ENCODE measurements at places on chromosomes 1 and 21. TPM values are rescaled to one million over a fixed set of nuclear protein-coding genes. Genes with fewer than 3 reads are reported as not detected.

- H3K4me3 ChIP-seq: peak overlapping the region; percentile 92
- H3K27me3 ChIP-seq: no peaks in the 10 kb centered on the region
- peaks cover 11% of the 10 kb centered on the region for H3K36me3 ChIP-seq
- H3K4me1 ChIP-seq: peaks cover 43% of the 10 kb centered on the region
- peak; percentile 25 for DNase-seq
Measured at GRCh38 chr1:159925719-159926078, 392 bp upstream of the TAGLN2 start.

Gene TEX38
- not detected for total RNA-seq

DNA sequence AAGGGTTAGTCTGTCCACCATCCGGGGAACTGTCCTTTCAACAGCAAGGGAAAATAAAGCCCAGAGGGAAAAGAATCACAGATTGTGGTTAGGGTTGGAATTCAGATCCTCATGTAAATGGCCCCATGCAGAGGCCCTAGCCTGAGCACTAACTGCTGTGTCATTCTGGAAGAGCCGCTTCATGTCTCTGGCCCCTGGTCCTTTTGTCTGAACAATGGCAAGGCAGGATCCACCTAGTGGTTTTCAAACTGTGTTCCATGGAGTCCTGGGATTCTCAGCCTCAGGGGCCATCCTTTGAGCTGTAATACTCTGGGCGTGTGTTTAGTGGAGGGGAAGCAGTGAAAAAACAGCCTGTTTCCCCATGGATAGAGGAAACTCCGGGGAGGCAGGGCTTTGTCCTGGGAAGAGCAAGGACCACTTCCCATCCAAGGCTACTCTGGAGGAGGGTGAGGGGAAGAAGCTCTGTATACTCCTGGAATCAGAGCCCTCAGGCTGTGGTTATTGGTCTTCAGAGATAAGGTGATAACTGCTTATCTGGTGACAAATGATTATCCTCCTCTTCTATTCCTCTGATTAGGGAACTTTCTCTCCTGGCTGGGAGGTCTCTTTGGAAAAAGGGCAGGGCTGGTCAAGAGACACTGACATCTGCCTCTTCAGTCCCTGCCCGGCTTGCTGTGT, 19.2 kb downstream of the PAX7 start:
- H3K27me3 ChIP-seq: peaks cover 34% of the 10 kb centered on the region
- peaks cover 8% of the 10 kb centered on the region for H3K4me1 ChIP-seq
- no peak for DNase-seq
- no peak overlapping the region for H3K4me3 ChIP-seq
- H3K27ac ChIP-seq: no peak overlapping the region

DNA sequence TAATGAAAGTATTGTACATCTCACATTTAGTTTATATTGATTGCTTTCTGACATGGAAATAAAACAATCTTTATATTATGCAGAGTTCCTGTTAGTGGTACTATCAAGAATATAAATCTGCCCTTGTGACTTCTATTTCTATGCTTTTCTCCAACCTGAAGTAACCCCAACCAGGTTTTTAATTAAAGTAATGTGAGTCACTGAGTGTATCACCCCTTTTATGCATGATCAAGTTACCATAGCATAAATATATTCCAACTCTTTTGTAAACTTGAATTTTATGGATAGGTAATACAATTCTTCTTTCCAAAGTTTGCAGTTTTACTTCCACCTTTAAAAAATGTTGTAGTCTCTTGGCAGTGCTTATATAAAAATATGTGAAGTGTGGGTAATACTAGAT, 532.3 kb downstream of the USP25 start:
- no peak overlapping the region for H3K27ac ChIP-seq
- no peaks in the 10 kb centered on the region for H3K4me1 ChIP-seq
- DNase-seq: no peak

DNA sequence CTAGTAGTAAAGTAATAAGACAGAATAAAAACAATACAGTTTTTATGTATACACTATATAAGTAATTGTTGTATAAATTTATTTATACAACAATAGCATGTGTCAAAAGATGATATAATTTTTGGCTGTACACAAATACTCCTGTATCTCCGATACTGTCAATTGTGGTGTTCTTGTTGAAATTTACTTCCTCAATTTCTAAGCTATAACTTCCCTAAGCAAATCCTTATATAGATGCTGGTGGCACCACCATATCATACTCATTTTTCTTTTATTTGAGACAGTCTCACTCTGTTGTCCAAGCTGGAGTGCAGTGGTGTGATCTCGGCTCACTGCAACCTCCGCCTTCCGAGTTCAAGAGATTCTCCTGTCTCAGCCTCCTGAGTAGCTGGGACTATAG, 141.0 kb upstream of the HP1BP3 start:
- no peaks in the 10 kb centered on the region for H3K27me3 ChIP-seq
- H3K4me1 ChIP-seq: peaks cover 6% of the 10 kb centered on the region
- no peak for DNase-seq
- H3K27ac ChIP-seq: no peak overlapping the region

Gene URB2
- total RNA-seq: 5.6 TPM
